Breast epithelium (tissue), 4 donors: ENCODE measurements at places on chromosomes 7 and 10. TPM values are rescaled to one million over a fixed set of nuclear protein-coding genes. Genes with fewer than 3 reads are reported as not detected.

GRCh38 chr7:132261327-132262159, 314.7 kb downstream of the PLXNA4 start:
- DNase-seq, result no peak

SEC61G gene
- total RNA-seq, result 192 TPM

LEP gene
- total RNA-seq, result 498 TPM

ACBD7 gene
- 1.0 TPM for total RNA-seq
